Natural killer cell treated with Interleukin-12 subunit alpha and Interleukin-12 subunit beta and Interleukin-15 and Interleukin-18, amount 100 ng/mL, for 72 hours (primary cell): ENCODE measurements at places on chromosomes 4 and X. TPM values are rescaled to one million over a fixed set of nuclear protein-coding genes. Genes with fewer than 3 reads are reported as not detected.

Gene GAGE12J
- total RNA-seq, result not detected

Gene PAGE2B
- not detected for total RNA-seq

Gene ZCCHC12
- total RNA-seq, result not detected

Gene CXCL3
- total RNA-seq, result not detected

Gene PNMA5
- not detected for total RNA-seq

Gene ARHGEF38
- not detected for total RNA-seq

Gene HPGDS
- 1.5 TPM for total RNA-seq

Gene PRDM8
- 15.5 TPM for total RNA-seq

Gene COX7B2
- not detected for total RNA-seq

Gene PGK1
- 625 TPM for total RNA-seq

Gene FAM184B
- total RNA-seq, result not detected

Gene OPRPN
- not detected for total RNA-seq

Gene CITED1
- 0.38 TPM for total RNA-seq

Gene MFAP3L
- 3.2 TPM for total RNA-seq

Gene DMP1
- total RNA-seq, result not detected

- no peak for DNase-seq
- H3K27ac ChIP-seq, result no peak overlapping the region
- H3K4me1 ChIP-seq, result no peaks in the 10 kb centered on the region
- no peaks in the 10 kb centered on the region for H3K36me3 ChIP-seq
- no peak overlapping the region for H3K4me3 ChIP-seq
These were observed 590 bp downstream of the ARHGEF9 start for GRCh38 chrX:63784346-63784901.

DNA sequence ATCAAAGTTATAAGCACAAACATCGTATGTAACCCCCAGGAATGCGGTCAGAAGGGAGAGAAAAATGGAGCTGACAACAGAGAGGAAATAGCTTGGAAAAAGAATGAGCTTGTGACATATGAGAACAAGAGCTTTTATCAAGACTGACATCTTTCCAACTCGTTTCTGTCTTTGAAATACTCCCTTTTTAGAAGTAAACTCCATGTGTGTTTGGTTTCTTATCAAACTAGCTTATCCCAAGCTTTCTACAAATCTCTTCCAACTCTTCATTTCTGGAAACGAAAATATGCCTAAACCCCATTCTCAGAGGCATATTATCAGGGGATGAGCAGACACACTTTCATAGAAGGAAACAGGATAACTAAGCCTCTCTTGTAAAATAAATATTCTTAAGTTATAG lies 235.4 kb downstream of the NAF1 start:
- H3K36me3 ChIP-seq, result no peaks in the 10 kb centered on the region
- DNase-seq, result no peak
- no peaks in the 10 kb centered on the region for H3K27me3 ChIP-seq
- no peak overlapping the region for H3K27ac ChIP-seq

DNA sequence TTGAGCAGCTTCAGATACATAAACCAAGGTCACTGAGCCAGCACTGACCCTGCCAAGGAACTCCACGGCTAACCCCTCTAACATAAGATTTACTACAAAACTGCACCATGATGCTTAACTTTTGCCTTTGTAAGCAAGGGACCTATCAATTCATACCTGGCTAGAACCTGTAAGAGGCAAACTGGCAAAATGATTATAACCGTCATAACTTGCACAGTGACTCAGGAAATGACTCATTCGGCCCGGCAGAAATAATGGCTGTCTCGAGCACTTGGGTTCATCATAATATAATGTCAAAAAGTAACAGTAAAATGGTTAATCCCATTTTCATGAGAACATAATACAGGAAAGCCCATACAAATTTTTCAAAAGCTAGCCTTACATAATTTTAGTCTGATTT lies 17.2 kb downstream of the RASGEF1B start:
- DNase-seq, result no peak
- H3K27me3 ChIP-seq, result no peaks in the 10 kb centered on the region
- peaks cover 27% of the 10 kb centered on the region for H3K36me3 ChIP-seq
- H3K4me3 ChIP-seq, result no peak overlapping the region

DNA sequence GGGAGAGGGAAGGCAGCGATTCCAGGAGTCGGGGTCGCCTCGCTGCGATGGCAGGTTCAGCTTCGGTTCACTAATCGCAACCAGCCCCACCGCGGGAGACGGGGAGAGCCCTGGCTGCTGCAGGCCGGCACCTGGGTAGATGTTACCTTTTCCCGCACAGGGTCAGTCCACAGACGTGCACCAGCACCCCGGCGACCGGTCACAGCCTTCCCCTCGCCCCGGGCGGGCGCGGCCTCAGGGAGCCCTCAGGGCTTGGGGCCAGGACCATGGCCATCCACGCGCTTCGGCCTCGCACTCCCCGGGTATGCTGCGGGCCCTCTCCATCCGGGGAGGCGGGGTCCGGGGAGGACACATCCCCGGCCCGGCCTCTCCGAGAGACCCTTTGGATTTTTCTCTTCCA lies 26.1 kb upstream of the EXOC1L start:
- H3K27ac ChIP-seq, result no peak overlapping the region
- H3K36me3 ChIP-seq, result no peaks in the 10 kb centered on the region
- no peaks in the 10 kb centered on the region for H3K4me1 ChIP-seq
- H3K27me3 ChIP-seq, result peaks cover 24% of the 10 kb centered on the region
- DNase-seq, result no peak

- no peak overlapping the region for H3K27ac ChIP-seq
- H3K4me1 ChIP-seq, result no peaks in the 10 kb centered on the region
- no peak overlapping the region for H3K4me3 ChIP-seq
- DNase-seq, result no peak
These were observed 116.2 kb upstream of the STX18 start for GRCh38 chr4:4658052-4658451.

GRCh38 chr4:102441978-102442911 lies 58.9 kb upstream of the NFKB1 start:
- H3K4me1 ChIP-seq, result peaks cover 2% of the 10 kb centered on the region
- no peak for DNase-seq
- no peak overlapping the region for H3K4me3 ChIP-seq
- no peaks in the 10 kb centered on the region for H3K36me3 ChIP-seq
- no peaks in the 10 kb centered on the region for H3K27me3 ChIP-seq
- no peak overlapping the region for H3K27ac ChIP-seq

DNA sequence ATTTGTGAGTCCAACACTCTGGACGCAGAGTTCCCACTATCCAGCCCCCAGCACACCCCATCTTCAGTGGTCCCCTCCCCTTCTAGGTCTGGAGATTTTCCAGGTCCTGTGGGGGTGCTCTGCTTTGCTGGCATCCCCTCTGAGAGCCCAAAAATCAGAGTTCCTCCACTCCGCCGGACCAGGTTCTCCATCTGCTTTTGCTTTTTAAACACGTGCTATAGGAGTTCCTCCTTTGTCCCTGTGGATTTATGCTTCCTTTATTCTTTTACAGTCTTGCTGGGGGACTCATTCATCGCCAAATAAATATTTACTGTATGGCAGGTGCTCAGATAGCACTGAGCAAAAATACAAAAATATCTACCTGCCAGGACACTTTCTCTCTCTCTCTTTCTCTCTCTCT lies 324.7 kb downstream of the STK32B start:
- DNase-seq, result no peak
- H3K27me3 ChIP-seq, result peaks cover 24% of the 10 kb centered on the region
- peaks cover 5% of the 10 kb centered on the region for H3K36me3 ChIP-seq
- H3K27ac ChIP-seq, result no peak overlapping the region
- H3K4me1 ChIP-seq, result no peaks in the 10 kb centered on the region

DNA sequence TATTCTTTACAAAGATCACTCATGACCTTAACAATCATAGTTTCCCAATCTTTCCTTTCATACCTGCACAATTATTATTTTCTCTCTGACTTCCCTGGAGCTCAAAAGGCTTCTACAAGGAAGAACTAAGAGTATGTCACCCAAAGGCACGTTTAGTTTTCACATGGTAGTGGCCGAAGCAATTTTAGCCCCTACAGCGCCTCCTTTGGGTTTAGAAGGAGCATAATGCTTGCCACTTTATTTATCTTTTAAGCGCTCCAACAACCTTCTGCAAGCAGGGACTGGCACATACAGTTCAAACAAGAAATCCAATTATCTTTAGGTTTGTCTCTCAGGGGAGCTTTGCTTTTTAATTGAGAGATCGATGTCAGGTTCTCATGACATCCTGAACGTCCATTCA lies 42.0 kb upstream of the IGSF1 start:
- no peak for DNase-seq
- no peak overlapping the region for H3K27ac ChIP-seq
- H3K4me1 ChIP-seq, result no peaks in the 10 kb centered on the region

- no peaks in the 10 kb centered on the region for H3K4me1 ChIP-seq
- DNase-seq, result no peak
- no peak overlapping the region for H3K27ac ChIP-seq
- H3K27me3 ChIP-seq, result peaks cover 15% of the 10 kb centered on the region
These were observed 68.4 kb upstream of the MID1IP1 start for GRCh38 chrX:38732866-38733265.

- H3K27ac ChIP-seq, result no peak overlapping the region
- no peaks in the 10 kb centered on the region for H3K36me3 ChIP-seq
- DNase-seq, result no peak
- peaks cover 18% of the 10 kb centered on the region for H3K27me3 ChIP-seq
These were observed 134.7 kb downstream of the SHROOM3 start for GRCh38 chr4:76569706-76570105.

GRCh38 chr4:93842601-93843252 lies 14.2 kb downstream of the ATOH1 start:
- H3K4me3 ChIP-seq, result no peak overlapping the region
- no peak for DNase-seq
- H3K27me3 ChIP-seq, result no peaks in the 10 kb centered on the region
- H3K36me3 ChIP-seq, result no peaks in the 10 kb centered on the region

- H3K36me3 ChIP-seq, result no peaks in the 10 kb centered on the region
- H3K4me3 ChIP-seq, result no peak overlapping the region
- no peaks in the 10 kb centered on the region for H3K4me1 ChIP-seq
- DNase-seq, result no peak
- no peak overlapping the region for H3K27ac ChIP-seq
- no peaks in the 10 kb centered on the region for H3K27me3 ChIP-seq
These were observed 18.7 kb upstream of the SEC24B start for GRCh38 chr4:109414938-109415337.

DNA sequence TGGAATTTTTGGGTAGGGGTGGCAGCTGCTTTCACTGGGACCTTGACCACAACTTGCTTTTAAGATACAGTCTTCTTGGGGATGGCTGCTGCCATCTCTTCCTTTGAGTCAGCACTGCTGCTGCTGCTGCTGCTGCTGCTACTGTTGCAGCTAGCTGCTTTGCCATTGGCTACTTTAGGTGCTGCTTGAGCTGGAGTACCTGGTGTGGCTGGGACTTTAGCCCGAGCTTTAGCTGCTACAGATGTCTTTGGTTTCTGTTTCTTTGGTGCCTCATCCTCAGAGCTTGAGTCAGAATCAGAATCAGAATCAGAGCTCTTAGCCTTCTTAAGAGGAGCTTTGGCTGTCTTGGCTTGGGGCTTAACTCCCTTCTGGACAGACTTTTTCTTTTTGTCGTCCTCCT lies 52.2 kb downstream of the FAM9B start:
- H3K36me3 ChIP-seq, result no peaks in the 10 kb centered on the region
- H3K4me3 ChIP-seq, result peak overlapping the region; percentile 21
- peaks cover 24% of the 10 kb centered on the region for H3K27me3 ChIP-seq
- peak overlapping the region; percentile 14 for H3K27ac ChIP-seq
- H3K4me1 ChIP-seq, result peaks cover 10% of the 10 kb centered on the region

- H3K4me3 ChIP-seq, result no peak overlapping the region
- H3K27me3 ChIP-seq, result peaks cover 2% of the 10 kb centered on the region
- H3K36me3 ChIP-seq, result no peaks in the 10 kb centered on the region
- peaks cover 6% of the 10 kb centered on the region for H3K4me1 ChIP-seq
- H3K27ac ChIP-seq, result no peak overlapping the region
These were observed 680.8 kb downstream of the RPA4 start for GRCh38 chrX:97564496-97564895.

- no peak overlapping the region for H3K27ac ChIP-seq
- H3K4me1 ChIP-seq, result no peaks in the 10 kb centered on the region
- peaks cover 7% of the 10 kb centered on the region for H3K36me3 ChIP-seq
- no peak for DNase-seq
These were observed 262.5 kb upstream of the TEX13A start for GRCh38 chrX:105483011-105483410.

- H3K27ac ChIP-seq, result no peak overlapping the region
- DNase-seq, result no peak
- H3K4me3 ChIP-seq, result no peak overlapping the region
- no peaks in the 10 kb centered on the region for H3K4me1 ChIP-seq
These were observed 323.3 kb downstream of the DHX15 start for GRCh38 chr4:24260923-24261564.

GRCh38 chrX:96841325-96841724 lies 42.4 kb upstream of the RPA4 start:
- no peaks in the 10 kb centered on the region for H3K4me1 ChIP-seq
- no peak overlapping the region for H3K27ac ChIP-seq
- H3K4me3 ChIP-seq, result no peak overlapping the region
- no peaks in the 10 kb centered on the region for H3K36me3 ChIP-seq
- no peaks in the 10 kb centered on the region for H3K27me3 ChIP-seq
- no peak for DNase-seq

DNA sequence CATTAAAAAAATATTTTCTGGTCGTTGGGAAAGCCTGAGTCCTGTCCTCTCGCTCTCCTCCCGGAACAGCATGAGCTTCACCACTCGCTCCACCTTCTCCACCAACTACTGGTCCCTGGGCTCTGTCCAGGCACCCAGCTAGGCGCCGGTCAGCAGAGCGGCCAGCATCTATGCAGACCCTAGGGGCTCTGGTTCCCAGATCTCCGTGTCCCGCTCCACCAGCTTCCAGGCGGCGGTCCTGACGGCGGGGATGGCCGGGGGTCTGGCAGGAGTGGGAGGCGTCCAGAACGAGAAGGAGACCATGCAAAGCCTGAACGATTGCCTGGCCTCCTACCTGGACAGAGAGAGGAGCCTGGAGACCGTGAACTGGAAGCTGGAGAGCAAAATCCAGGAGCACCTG lies 807.2 kb upstream of the NDST4 start:
- no peaks in the 10 kb centered on the region for H3K4me1 ChIP-seq
- no peak overlapping the region for H3K27ac ChIP-seq

- no peaks in the 10 kb centered on the region for H3K36me3 ChIP-seq
- H3K27ac ChIP-seq, result no peak overlapping the region
- no peak for DNase-seq
- peaks cover 24% of the 10 kb centered on the region for H3K27me3 ChIP-seq
- H3K4me1 ChIP-seq, result no peaks in the 10 kb centered on the region
These were observed 81.0 kb downstream of the SORBS2 start for GRCh38 chr4:185730849-185731608.

GRCh38 chr4:174503079-174503715 lies 19.1 kb downstream of the HPGD start:
- no peaks in the 10 kb centered on the region for H3K27me3 ChIP-seq
- H3K4me1 ChIP-seq, result peaks cover 3% of the 10 kb centered on the region
- H3K36me3 ChIP-seq, result no peaks in the 10 kb centered on the region
- H3K27ac ChIP-seq, result no peak overlapping the region
- no peak overlapping the region for H3K4me3 ChIP-seq

DNA sequence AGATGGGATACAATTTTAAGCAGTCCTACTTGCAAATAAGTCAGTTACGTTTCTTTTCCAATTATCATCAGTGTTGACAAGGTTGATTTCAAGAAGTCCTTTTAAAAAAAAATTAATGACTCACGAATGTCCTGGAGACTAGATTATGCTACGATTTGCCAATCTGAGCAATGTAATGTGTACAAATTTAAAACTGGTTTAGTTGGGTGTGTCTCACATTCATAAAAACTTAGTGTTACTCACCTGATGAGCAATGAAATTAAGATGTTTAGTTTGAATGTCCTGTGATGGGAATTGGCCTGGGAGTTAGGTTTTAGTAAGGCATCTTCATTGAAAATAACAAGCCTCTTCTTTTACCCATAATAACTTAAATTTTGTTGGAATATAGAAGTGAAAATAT lies 136.7 kb upstream of the POF1B start:
- no peaks in the 10 kb centered on the region for H3K36me3 ChIP-seq
- peaks cover 3% of the 10 kb centered on the region for H3K27me3 ChIP-seq
- no peak for DNase-seq
- no peak overlapping the region for H3K4me3 ChIP-seq
- H3K4me1 ChIP-seq, result no peaks in the 10 kb centered on the region
- no peak overlapping the region for H3K27ac ChIP-seq
